ENCODE measurements at places on chromosomes 1 and 21.

DNA sequence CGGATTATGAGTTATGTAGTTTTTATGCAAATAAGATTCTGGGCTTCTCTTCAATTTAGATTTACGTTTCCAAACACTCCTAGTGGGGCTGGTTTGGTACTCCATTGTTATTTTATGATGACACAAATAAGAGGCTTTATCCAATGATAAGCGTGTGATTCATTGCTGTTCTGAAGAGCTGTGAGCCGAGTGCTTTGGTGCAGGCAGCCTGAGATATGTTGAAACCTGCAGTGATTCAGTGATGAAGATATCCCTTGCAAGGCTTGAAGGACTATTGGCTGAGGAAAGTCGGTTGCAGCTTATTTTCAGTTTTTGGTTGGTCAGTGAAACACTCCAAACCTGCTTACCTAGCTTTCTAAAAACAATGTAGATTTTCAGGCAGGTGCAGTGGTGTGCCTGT is 112.2 kb downstream of the RYR2 start:
- no peak for DNase-seq

DNA sequence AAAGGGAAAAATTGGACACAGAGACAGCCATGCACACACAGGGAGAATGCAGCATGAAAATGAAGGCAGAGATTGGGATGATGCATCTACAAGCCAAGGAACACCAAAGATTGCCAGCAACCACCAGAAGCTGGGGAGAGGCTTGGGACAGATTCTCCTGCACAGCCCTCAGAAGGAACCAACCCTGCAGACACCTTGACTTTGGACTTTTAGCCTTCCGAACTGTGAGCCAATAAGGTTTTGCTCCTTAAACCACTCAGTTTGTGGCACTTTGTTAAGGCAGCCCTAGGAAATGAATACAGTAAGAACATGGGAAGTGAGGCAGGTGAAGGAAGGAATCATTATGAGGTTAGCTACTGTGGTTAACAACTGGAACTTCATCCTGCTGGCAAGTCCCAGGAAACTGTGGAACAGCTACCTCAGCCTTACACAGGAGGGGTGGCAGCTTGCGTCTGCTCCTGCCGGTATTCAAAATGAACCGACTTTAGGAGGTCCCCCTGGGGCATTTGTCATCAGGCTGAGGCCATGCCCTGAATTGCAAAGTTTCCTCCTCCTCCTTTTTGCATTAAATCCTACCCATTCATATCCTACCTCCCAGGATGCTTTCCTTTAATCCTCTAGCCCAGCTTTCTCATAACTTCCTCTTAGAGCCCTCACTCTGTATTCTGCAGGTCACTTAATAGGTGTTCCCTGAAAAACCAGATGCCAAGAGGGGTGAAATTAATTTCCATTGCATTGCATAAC is 15.4 kb downstream of the CD247 start:
- peak; percentile 11 for DNase-seq

- DNase-seq = peak; percentile 79
Observed at GRCh38 chr1:24111996-24112779, at the start of gene MYOM3. Gene MYOM3, minus strand, starts transcription at chr1:24112135. Its CDS starts 3,499 bp downstream, at chr1:24108636.

DNA sequence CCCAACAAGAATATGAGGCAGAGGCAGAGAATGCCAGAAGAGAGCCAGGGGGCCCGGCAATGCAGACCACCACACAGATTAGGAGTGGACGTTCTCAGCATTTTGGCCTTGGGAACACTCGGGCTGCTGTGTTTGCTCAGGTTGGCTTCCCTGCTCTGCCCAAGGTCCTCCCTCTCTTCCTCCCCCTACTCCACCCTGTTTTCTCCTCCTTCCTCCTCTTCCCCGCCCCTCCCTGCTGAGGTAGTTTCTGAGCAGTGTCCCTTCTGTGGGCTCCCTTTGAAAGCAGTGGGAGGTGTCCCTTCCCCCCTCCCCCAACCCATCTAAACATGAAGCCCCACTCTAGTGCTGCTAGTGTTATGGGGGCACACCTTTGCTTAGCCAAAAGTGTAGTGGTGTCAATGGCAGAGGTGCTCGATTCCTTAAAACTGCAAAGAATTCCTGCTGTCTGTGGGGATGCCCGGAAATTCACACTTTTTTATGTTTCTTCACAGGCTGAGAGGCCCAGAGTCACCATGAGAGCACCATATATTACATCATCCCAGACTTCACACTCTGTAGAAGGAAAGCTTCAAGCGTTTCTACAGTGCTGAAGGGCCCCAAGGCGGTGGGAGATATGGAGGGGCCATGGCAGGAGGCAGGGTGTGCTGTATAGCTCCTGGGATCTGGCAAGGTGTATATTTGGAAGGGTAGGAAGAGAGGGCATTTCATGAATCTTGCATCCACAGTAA is at the start of gene HHIPL2:
HHIPL2 (minus strand) TSS at position 161 of the 728 bp plus-strand sequence; CDS start at position 101, 60 bp downstream.
- DNase-seq = no peak

DNA sequence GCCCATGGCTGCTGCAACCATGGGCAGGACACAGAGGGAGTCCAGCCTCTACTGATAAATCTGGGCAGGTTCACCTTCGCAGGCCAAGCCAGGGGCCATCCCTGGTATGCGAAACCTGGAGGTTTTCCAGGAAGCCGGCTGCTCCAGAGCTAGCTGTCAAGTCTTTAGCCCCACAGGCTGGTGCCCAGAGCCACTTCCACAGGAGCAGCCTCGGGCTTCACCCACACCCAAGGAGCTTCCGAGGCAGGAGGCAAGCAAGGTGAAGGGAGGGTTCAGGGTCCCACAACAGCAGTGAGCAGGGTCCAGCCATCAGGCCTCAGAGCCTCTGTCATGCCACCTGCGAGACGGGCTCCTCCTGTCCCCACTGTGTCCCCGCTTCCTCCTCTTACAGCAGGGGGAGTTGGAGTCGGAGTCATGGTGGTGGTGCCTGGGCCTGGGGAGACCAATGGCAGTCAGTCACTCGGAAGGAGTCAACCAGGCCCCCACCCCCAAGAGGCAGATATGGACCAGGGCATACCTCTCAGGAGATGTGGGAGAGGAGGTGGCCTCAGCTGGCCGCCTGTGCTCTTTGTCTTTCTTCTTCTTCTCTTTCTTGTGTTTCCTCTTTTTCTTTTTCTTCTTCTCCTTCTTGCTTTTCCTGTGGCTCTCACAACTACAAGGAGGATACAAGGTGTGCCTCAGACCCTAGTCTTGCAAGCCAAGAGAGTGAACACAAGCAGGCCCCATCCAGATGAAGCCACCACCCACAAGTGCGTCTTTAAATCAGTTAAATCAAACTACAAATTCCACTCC is 2.1 kb downstream of the C1orf35 start:
- DNase-seq = peak; percentile 21

GRCh38 chr1:223179786-223180185 is 36.7 kb upstream of the TLR5 start:
- DNase-seq = no peak

DNA sequence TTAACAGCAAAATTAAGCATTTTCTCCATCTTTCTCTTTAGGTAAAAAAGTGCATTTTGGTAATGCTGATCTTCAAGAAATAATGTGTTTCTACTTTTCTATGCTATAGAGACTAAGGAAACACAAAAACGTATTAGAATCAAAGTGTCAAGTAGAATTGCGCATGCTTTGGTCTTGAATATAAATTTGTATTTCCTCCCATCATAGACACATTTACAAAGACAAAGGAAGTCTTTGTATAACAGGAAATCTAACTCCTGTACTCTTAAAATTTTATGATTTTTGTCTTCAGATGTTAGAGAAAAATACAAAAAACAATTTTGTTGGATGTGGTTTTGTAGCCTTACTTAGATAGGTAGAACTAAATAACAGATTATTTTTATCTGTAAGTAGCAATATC is 1299.4 kb downstream of the NCAM2 start:
- DNase-seq = no peak

GRCh38 chr1:21068937-21069336 is 107.8 kb downstream of the EIF4G3 start:
- no peak for DNase-seq

DNA sequence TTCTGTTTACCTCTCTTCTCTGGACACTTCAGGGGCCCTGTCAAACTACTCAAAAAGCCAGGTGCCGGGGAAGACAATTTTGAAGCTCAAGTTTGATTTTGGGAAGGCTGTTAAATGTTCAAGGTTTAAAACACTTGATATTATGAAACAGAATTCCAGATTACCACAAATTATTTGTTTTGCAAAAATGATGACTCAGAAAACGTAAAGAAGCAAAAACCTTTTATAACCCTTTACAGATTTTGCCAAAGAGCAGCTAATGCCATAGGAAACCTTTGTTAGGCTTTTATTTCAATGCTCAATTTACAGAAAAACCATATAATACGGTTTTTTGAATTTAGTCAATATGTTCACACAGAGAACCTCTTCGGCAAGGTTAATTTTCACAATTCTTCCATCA is 593.4 kb upstream of the ZP4 start:
- DNase-seq = no peak

- DNase-seq = peak; percentile 81
Observed at GRCh38 chr1:175146529-175147213, 45.9 kb downstream of the KIAA0040 start.

DNA sequence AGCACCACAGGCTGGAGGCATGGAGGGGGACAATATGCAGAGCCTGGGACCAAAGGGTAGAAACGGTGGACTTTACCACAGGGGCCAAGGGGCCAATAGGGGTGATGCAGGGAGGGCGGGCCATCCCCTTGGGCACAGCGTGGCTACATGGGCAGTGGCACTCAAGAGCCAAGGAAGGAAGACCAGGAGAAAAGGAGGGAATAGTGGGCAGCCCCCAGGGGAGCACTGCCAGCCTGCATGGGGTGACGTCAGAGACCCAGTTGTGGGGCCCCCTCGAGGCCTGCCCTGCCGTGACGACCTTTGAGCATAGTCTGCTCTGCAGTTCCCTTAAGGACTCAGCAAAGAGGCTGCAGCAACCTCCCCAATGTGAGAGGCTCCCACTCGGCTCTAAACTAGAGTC is 95.5 kb upstream of the TMPRSS2 start:
- no peak for DNase-seq

- DNase-seq = no peak
Observed at GRCh38 chr1:63662841-63663240, 69.6 kb downstream of the PGM1 start.

GRCh38 chr21:33443194-33443593 is 36.6 kb downstream of the TMEM50B start:
- no peak for DNase-seq

DNA sequence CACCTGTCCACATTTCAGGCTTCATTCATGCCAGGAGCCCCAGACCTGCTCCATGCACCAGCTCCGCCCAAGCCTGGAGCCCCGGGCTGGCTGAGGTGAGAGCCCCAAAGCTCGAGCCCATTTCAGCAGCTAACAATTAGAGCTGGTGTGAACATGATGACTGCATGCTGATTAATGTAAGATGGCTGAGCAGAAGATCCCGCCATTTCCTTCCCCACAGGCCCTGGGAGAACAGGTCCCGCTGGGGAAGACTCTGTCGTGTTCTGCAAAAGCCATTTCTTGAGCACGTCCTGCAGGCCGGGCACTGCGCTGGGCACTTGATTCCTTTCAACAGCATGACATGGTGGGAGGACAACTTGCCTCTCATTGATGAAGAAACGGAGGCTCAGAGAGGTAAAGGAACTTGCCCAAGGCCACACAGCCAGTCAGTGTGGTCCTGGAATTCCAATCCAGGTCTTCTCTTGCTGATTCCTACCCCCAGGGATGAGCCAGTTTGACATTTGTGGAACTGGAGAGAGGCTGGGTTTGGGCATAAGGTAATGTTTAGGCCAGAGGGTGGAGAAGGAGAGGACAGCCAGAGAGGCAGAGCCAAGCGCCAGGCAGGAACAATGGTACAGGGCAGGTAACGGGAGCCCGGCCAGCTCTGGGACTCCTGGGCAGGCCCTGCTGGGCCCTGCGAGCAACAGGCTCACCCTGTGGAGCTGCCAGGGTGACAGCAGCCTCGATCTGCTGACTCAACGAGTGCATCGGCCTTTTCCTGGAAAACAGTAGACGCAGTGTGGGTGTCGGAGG is 28.1 kb upstream of the EPHA2 start:
- DNase-seq = no peak

GRCh38 chr21:34807146-34807880 is 138.5 kb downstream of the CLIC6 start:
- DNase-seq = no peak
